ENCODE measurements at places on chromosomes 7 and 10. TPM values are rescaled to one million over a fixed set of nuclear protein-coding genes. Genes with fewer than 3 reads are reported as not detected.

DNA sequence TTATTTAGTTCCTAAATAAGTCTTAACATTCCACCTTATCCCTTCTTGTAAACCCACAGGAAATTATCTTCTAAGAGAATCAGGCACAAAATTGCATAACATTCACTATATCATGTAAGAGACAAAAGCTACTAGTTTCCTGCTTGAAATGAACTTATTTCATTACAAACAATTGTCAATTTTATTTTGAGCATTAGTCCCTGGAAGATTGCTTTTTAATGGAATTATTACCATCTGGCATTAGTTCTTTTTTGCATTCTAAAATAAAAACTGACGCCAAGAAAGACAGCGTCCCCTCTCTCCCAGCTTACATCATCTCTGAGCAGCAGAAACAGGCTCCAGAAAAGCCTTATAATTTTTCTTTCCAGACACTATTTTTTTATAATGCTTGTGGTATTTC, 121.8 kb downstream of the NOC3L start:
- H3K4me1 ChIP-seq: no peaks in the 10 kb centered on the region
- no peaks in the 10 kb centered on the region for H3K36me3 ChIP-seq
- no peak overlapping the region for H3K27ac ChIP-seq
- no peak overlapping the region for H3K4me3 ChIP-seq
- no peak for DNase-seq

The ZNF107 gene
- 36.7 TPM for total RNA-seq

The METTL27 gene
- not detected for total RNA-seq

The SMKR1 gene
- total RNA-seq: 0.22 TPM

DNA sequence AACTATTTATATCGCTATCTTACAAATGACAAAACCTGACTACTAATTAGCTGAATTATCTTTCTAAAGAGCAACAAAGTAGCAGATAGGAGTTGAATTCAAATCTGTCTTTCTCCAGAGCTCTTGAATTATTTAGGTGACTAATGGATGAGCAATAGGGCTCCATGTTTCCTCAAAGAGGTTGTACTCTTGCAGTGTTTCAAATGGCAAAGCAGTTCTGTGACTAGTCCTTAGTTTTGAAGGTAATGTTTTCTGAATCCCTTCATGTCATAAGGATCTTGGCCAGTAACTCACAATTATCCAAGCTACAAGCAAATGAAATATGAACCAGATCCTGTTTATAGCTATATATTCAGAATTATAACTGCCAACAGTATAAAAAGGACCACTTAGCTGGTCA, 999.7 kb downstream of the NRG3 start:
- DNase-seq: no peak
- no peaks in the 10 kb centered on the region for H3K27me3 ChIP-seq
- H3K27ac ChIP-seq: no peak overlapping the region
- H3K4me1 ChIP-seq: no peaks in the 10 kb centered on the region
- H3K4me3 ChIP-seq: no peak overlapping the region

DNA sequence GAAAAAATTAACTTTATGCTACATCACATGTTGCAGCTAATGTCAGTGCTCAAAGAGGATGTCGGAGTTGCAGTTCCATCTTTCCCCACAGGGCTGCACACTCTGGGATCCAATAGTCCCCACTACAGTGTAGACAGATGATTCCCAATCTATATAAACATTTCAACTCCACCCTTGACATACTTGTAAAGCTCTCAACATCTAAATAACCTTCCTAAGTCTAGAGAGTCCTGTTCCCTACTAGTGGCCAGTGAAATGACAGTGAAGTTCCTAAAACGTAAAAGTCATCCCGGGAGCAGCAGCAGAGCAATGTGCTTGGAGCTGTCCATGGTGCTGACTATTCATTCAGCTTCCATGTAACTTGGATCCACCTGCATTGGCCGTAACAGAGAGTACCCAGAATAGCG, 145.1 kb downstream of the GRM8 start:
- no peaks in the 10 kb centered on the region for H3K4me1 ChIP-seq
- no peak overlapping the region for H3K27ac ChIP-seq
- no peaks in the 10 kb centered on the region for H3K27me3 ChIP-seq
- no peaks in the 10 kb centered on the region for H3K36me3 ChIP-seq
- H3K4me3 ChIP-seq: no peak overlapping the region
